ENCODE measurements at places on chromosomes 16 and 17.

DNA sequence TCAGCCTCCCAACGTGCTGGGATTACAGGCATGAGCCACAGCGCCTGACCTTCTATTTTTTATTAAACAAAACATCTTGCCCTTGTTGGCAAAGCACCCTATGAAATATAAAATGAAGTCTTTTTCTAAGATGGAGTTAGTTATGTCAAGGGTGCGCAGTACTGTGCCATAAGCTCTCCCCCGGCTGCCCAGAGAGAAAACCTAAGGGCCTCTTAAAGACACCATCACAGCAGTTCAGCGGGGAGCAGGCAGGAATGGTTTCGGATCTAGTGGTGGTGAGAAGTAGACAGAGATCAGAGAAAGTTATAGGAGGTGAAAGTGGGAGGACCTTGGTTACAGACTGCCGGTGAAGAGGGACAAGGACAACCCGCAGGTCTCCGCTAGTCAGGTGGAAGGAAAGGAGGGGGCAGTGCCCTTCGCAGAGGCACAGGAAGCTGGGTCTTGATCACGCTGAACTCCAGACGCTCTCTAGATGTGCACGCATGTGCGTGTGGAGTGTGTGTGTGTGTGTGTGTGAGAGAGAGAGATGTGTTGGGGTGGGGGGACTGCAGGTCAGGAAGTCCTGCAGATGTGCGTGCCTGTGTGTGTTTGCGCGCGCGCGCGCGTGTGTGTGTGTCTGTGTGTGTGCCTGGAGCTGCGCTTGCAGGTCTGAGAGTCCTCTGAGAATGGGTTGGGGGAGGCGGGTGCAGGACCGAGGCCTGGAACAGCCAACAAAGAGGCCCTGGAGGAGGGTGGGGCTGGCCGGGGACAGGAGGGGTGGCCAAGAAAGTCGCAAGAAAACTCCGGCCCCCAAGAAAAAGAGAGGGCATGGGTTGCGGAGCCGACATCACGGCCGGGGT is 748 bp upstream of the CMTM3 start:
- no peak for DNase-seq

DNA sequence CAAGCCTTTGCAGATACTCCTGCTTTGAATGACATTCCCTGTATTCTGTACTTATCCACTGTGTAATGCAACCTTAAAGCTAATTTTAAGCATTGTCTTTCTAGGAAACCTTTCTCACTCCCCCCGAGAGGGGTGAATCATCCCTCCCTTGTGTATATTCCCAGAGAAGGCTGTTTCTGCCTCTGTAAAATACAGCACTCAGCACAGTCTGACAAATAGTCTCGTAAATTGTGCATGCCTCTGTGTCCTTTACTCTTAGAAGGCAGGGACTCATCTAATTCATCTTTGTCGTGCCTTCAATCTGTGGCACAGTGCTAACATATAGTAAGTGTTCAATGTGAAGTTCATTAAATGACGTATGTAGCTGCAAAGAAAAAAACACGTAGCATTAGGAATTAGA is 200.7 kb downstream of the CA10 start:
- DNase-seq: no peak

DNA sequence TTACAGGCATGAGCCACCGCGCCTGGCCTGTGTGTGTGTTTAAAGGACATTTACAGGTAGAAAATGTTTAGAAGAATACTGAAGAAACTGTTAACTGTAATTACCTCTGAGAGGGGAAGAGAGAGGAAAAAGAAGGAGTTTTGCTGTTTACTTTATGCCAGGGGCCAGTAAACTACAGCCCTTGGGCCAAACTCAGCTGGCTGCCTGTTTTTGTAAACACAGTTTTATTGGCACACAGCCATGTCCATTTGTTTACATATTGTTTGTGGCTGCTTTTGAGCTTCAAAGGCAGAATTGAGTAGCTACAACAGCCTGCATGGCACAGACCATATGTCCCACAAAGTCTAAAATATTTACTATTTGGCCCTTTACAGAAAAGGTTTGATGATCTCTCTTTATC is 76.4 kb downstream of the GPR139 start:
- no peak for DNase-seq

DNA sequence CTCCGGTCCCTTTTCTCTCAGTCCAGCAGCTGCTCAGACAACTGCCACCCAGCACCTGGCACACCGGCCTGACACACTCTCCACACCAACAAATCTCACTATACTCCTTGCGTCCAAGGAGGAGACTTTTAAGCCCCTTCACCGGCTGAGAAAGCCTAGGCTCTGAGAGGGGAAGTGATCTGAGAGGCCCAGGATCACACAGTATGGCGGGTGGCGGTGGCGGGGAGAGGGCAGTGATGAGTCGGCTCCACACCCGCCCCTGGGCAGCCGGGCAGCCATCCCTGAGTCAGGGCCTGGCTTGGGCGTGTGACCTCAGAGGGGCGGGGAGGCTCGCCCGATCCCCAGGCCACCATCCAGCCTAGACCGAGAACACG is 569 bp downstream of the FLII start:
- no peak for DNase-seq

GRCh38 chr17:42275527-42276358 is 448 bp downstream of the STAT5B start:
- no peak for DNase-seq

DNA sequence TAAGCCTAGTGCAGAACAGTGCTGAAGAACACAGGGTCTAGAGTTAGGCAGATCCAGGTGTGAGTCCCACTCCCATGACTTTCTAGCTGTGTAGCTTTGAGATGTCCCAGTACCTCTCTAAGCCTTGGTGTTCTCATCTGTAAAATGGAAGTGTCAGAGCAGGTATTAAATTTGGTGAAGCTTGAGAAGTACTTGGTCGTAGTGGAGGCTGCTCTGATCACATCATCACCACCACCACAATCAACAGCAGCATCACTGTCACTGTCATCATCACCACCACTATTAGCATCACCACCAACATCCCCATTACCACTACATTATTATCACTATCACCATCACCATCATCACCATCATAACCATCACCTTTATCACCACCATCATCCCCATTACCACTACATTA is 132.1 kb downstream of the CMIP start:
- DNase-seq: no peak

DNA sequence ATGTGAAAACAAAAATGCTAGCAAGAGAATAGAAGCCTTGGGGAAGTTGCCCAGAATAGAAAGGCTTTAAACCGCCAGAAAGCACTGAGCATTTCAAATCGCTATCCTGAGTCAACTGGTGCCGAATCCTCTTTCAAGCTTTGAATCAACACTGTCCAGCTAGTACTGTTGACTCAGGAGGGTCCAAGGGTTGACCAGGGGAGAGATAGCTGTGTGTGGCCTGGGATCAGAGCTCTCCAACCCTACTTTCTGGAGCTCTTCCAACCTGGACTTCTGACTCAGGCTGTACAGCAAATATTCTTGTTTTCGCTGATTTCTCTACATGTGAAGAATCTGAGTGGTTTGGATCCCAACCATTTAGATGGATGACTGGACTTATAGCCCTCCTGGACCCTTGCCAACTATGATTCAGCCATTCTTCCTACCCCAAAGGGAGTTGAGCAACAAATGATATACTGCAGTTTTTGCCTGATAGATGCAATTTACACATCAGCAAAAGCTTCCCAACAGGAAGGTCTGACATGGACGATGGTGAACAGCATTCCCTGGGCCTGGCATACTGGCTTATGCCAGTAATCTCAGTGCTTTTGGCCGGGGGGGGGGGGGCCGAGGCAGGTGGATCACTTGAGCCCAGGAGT is 154.0 kb upstream of the SDK2 start:
- no peak for DNase-seq

Data from iPS DF 19.7 (cell line).